Motor neuron (in vitro differentiated cells): ENCODE measurements at places on chromosomes 3 and 15.

- ATAC-seq: no peak
Observed at GRCh38 chr3:134656211-134656800, 5.5 kb upstream of the KY start.

- peak; percentile 12 for ATAC-seq
Observed at GRCh38 chr3:196651819-196652218, 12.3 kb downstream of the NRROS start.

DNA sequence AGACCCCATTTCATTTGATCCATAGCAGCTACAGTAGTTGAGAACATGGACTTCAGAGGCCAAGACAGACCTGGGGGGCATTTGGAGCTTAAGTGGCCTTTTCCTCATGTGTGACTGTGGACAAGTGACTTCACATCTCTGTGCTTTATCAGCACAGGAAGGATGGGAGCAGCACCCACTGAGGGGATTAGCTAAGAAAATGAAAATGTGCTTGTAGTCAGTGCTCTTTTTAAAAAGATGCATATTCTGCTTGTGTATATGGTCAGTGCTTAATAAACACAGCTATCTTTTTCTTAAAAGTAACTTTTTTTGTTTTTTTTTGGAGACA lies 34.5 kb downstream of the SLC6A6 start:
- ATAC-seq: no peak

DNA sequence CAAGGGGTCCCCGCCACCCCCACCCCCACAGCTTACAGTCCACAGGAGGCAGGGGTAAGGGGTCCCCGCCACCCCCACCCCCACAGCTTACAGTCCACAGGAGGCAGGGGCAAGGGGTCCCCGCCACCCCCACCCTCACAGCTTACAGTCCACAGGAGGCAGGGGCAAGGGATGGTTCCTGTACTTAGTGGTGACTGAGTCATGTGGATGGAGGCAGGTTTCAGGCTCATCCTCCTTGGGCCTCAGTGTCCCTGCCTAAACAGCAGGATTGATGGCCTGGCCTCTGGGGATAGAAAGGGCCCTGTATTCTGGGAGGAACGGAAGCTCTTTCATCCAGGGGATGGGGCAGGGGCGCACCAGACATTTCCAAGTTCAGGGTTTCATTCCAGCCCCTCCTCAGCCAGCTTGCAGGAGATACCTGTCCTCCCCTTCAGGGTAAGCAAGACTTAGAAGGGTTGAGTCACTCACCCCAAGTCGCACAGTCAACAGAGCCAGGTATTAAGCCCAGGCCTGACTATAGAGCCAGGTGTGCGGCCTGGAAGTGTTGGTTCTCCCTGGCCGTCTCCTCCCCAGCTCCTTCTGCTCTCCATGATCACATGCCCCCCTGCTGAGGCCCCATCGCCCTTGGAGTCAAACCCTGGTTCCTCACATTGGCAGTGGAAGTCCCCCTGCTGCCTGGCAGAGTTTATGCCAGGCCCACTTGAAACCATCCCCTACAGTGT lies 12.5 kb downstream of the CSK start:
- no peak for ATAC-seq

GRCh38 chr3:17798000-17798399 lies 55.6 kb upstream of the TBC1D5 start:
- no peak for ATAC-seq

DNA sequence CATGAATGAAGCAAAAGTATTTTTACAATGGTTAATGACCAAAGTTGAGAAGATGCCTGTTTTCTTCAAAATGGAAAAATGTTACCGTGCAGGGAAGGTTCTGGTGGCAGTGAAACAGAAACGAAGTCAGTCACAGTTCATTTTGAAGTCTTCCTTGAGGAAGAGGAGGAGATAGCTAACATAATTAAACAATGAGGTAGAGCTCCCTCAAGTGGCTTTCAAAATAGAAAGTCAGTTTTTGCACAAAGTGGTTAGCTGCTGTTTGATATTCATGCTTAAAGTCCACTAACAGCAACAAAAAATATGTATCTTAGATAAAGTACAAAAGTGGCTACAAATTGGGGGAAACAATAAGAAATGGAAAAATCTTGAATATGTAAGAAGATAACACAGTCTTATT lies 87.3 kb downstream of the TFG start:
- no peak for ATAC-seq

DNA sequence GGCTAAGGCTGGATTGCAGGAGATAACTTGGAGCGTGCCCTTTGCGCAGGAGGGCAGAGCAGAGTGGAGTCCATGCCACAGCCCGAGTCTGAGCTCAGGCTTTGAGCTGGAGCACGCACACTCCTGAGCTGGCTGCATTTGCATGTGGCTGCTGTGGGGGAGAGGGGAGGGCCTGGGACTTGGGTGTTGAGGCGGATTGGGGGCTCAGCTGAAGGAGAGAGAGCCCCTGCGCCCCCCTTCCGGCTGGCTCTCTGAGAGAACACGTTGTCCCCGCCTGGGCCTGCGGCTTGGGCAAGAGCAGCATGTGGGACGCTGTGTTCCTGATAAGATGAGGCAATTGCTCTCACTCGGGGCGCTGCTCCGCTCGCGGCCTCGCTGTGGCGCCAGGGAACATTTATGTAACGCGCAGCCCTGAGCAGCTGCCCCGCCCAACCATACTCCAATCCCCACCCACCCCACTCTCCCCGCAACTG lies 39.1 kb downstream of the KLF13 start:
- peak; percentile 92 for ATAC-seq

GRCh38 chr3:172692751-172693338 lies 18.0 kb downstream of the NCEH1 start:
- ATAC-seq: no peak

GRCh38 chr15:65032801-65033537 lies 3.5 kb upstream of the MTFMT start:
- ATAC-seq: peak; percentile 71

- no peak for ATAC-seq
Observed at GRCh38 chr3:142958707-142959106, 4.8 kb downstream of the PAQR9 start.

DNA sequence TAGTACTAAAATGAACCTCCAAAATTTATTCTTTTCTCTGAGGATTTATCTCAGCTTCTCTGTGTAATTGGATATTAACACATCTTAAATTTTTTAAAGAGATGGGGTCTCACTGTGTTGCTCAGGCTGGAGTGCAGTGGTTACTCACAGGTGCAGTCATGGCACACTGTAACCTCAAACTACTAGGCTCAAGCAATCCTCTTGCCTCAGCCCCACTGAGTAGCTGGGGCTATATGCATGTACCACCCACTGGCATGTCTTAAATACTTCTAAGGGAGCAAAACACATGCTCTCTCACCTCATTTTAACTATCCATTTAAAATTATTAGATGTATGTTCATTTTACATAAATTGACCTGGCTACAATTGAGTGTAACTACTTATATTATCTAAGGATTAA lies 11.3 kb upstream of the TMEM87A start:
- no peak for ATAC-seq

- no peak for ATAC-seq
Observed at GRCh38 chr15:70596354-70597055, 166.9 kb downstream of the UACA start.

DNA sequence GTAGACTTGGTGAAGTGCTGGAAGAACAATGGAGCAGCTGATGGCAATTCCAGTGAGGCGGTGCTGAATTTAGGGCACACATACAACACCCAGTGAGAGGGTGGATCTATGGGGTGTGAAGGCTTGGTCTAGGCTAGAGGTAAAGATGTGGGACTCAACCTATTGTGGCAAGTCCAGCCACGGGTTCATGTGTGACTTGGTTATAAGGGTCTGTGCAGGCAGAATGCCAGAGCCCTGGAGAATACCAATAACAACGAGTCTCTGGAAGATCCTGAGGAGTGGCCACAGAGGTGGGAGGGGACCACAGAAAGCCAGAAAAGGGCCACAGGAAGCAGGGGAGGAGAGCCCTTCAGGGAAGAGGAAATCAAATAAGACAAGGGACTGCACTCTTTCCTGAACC lies 55.0 kb downstream of the VGLL4 start:
- ATAC-seq: no peak

- ATAC-seq: no peak
Observed at GRCh38 chr15:71612397-71612722, 198.0 kb upstream of the NR2E3 start.
